Stimulated activated CD4-positive, alpha-beta T cell treated with anti-CD3 and anti-CD28 coated beads, Interleukin-12 subunit alpha, Interleukin-12 subunit beta, amount 100 ng/mL, for 4 hours (primary cell): ENCODE measurements at places on chromosomes 13 and 19.

DNA sequence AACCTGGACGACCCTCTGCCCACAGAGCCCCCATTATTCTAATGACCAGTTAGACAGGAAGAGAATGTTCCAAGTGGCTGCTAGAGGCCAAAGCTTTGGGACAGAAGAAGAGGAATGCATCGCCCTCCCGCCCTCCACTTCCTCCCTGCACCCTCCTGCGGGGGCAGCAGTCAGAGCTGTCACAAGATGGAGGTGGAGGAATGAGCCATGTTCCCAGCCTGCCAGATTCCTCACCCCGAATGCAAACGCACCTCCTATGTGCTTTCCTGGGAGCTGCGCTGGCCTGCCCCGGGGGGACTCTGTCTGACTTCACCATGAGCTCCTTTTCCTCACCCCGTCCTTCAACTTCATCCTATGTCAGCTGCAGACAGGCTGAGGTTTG lies 1.7 kb downstream of the YJEFN3 start:
- no peak for DNase-seq

DNA sequence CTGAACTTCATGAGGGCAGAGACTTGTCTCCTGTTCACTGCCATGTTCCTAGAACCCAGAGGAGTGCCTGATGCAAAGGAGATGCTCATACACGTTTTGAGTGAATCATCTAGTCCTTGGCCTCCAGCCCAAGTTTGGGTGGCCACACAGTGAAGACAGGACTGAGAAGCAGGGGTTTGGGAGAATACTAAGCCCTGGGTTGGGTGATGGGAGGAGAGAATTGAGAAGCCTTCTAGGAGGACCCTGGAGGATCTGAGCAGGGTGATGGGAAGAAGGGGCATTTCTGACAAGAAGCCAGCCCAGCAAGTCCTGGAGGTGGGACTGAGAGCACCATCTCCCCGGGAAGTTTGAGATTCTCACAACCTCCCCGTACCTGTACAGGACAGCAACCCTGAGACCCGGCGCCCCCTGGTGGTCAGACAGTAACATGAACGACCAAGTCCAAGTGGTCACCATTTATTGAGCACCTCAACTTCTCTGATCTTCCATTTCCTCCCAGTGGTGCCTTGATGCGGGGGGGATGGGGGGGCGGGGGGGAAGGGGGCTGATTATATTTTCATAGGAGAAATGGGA lies 11.0 kb downstream of the CTU1 start:
- DNase-seq = peak; percentile 72

GRCh38 chr19:41416194-41416674 lies 10.9 kb downstream of the B3GNT8 start:
- no peak for DNase-seq

- DNase-seq = no peak
Observed at GRCh38 chr19:55537741-55538111, 793 bp upstream of the SBK2 start.

DNA sequence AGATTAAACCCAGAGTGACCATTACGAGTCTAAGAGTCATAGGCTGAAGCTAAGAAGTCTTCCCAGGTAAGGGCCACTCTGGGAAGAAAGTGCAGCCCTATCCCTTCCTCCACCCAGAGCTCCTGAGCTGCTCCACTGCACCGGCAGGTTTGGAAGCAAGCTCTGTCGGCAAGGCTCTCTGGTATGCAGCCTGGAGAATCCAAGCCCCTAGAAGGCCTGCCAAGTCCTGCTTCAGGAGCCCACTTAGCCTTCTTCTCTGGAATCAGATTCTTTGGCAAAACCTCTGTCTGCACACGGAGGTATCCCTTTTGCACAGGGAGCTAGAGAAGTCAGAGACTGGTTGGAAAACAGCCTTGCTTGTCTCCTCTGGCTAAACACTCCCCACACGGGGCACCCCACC lies 58.5 kb downstream of the CEBPG start:
- DNase-seq = no peak

- no peak for DNase-seq
Observed at GRCh38 chr13:26558987-26559386, 1.5 kb downstream of the WASF3 start.

DNA sequence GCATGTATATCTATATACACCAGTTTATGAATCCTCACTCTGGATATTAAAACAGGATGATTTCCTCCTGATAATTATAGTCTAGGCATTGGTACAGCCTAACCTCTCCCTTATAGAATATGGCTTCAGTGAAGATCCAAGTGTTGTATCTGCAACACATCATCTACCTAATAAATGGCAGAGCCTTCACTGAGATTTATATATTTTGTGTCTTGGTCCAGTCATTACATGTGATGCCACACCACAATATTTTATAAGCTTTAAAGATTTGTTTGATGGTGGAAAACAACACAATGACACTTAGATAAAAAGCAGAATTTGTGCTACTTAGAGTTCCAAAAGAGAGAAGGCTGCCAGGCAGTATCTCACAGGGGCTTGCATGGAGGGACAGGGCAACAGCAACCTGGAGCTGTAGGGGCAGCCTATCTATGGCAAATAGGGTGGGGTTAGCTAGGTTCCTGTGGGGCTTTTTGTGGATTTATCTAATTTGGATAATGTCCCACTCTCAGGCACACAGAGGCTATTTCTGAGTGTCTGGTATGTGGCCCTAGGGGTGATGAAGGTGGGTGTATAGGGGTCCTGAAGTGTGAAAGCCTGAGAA lies 1736.7 kb upstream of the PRR20A start:
- no peak for DNase-seq

DNA sequence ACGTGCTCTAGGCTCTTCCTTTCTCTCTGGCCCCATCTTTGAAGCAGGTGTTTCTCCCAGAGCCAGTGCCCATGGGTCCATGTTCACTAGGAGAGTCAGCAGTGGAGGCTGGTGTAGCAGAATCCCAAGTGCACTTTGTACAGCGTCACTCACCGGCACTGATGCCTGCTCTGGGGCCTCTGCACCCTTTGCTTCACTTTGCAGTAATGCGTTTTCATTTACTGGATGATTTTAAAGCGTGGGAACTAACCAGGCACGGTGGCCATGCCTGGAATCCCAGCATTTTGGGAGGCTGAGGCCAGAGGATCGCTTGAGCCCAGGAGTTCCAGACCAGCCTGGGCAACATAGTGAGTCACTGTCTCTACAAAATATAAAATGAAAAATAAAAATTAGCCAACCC lies 30.7 kb downstream of the SLC25A42 start:
- no peak for DNase-seq

GRCh38 chr13:113622791-113623490 lies 35.1 kb downstream of the ATP4B start:
- no peak for DNase-seq

GRCh38 chr13:101655435-101655834 lies 203.0 kb downstream of the ITGBL1 start:
- no peak for DNase-seq

GRCh38 chr13:92896842-92897241 lies 329.8 kb upstream of the GPC6 start:
- DNase-seq = no peak

DNA sequence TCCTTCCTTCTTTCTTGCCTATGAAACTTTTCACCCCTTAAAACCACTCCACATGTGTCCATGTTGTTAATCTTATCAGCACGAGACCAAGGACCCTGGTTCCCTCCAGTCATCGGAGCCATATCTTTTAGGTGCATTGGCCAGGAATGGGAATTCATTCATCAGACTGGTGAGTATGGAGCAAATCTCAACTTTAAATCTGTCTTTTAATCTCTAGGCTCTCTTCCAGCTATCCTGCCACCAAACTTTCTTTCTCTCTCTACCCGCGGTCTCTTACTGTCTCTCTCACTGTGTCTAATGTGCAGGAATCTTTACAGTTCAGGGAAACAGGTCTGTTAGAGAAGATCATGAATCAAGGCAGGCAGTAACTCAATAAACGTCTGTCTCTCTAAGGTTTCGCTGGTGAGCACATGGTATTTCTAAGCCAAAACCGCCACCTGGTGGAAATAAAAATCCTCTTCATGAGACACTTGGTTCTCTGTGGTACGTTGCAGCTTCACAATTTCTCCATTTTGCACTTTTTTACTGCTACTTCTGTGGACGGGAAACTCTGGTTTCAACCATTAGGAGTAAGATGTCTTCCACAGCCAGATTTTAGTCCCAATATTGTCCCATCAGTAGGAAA lies 16.1 kb downstream of the LGALS16 start:
- DNase-seq = no peak

- no peak for DNase-seq
Observed at GRCh38 chr13:101915331-101915730, 462.9 kb downstream of the ITGBL1 start.

DNA sequence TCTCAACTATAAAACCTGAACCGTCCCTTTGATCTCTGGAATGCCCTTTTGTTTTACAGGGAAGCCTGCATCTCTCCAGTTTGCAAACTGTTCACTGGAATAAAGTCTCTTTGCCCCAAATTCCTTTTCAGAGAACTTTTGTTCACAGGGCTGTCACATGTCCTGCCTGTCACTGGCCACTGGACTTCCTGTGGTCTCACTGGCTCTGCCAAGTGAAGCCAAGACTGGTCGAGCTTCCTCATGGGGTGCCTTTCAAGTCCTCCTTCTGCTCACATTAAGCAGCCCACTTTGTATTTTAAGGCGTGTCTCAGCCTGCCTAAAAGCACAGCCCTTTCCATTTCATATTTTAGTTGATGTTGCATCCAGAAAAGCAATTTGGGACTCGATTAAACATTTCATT lies 215.7 kb downstream of the KATNAL1 start:
- DNase-seq = no peak

DNA sequence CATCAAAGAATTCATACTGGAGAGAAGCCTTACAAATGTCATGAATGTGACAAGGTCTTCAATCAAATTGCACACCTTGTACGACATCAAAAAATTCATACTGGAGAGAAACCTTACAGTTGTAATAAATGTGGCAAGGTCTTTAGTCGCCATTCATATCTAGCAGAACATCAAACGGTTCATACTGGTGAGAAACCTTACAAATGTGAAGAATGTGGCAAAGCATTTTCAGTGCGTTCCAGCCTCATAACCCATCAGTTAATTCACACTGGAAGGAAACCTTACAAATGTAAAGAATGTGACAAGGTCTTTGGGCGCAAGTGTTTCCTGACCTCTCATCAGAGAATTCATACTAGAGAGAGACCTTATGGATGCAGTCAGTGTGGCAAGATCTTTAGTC lies 13.2 kb upstream of the ZNF534 start:
- no peak for DNase-seq

DNA sequence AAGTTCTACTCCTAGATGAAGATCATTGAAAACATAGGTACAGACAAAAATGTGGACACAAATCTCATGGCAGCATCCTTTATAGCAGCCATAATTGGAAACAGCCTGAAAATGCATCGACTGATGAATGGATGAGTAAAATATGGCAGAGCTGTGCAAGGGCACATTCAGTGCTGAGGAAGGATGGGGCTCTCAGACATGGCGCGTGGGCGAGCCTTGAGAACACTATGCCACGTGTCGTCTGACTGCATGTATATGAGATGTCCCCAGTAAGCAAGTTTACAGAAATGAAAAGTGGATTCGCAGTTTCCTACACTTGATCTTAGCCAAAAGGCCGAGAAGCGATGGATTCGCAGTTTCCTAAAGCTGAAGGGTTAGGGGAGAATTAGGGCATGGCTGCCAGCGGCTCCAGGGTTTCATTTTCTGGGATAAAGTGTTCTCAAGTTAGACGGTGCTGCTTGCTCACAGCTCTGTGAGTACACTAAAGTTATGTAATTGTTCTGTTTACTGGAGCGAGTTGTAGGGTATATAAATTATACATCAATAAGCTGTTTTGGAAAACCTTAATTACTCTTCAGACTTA lies 78.0 kb downstream of the RAB20 start:
- DNase-seq = no peak

GRCh38 chr13:34278780-34279179 lies 460.8 kb downstream of the RFC3 start:
- DNase-seq = no peak

GRCh38 chr13:106561551-106562170 lies 6.3 kb downstream of the ARGLU1 start:
- DNase-seq = peak; percentile 27

- DNase-seq = no peak
Observed at GRCh38 chr13:38998739-38999138, 8.1 kb upstream of the STOML3 start.

- DNase-seq = no peak
Observed at GRCh38 chr19:8150998-8151766, 1.8 kb upstream of the FBN3 start.

DNA sequence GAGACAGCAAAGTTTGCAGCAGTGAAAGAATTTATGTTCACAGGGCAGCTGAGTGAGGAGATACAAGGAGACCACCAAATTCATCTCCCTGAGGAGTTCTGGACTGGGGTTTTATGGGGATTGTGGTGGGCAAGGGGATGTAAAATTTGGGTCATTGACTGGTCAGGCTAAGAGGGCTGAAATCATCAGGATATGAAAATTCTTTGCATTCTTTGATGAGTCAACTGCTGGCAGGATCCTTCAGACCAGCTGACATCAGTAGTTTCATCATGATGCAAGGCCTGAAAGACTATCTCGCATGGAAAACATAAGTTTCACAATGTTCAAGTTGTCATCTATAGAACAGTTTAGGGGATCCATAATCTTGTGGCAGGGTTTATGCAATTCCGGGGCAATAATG lies 869.5 kb upstream of the PCDH9 start:
- DNase-seq = no peak

GRCh38 chr13:44368062-44368591 lies 5.5 kb upstream of the SERP2 start:
- DNase-seq = no peak

DNA sequence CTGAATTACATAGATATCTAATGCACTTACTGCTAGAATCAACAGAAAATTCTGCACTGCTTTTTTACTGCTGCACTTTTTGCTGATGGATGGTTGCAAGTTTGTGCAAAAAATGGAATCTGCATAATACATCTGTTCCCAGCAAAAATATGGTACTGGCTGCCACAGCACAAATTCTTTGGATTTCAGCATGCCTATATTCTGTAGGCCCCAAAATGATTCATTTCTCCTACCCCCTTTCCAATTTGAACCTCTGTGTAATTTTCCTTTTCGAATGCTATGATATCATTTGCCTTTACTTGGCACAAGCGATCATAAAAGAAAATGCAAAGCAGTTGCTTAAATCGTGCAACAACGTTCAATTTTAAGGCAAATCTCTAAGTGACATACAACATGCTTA lies 524.2 kb upstream of the NBEA start:
- DNase-seq = no peak

DNA sequence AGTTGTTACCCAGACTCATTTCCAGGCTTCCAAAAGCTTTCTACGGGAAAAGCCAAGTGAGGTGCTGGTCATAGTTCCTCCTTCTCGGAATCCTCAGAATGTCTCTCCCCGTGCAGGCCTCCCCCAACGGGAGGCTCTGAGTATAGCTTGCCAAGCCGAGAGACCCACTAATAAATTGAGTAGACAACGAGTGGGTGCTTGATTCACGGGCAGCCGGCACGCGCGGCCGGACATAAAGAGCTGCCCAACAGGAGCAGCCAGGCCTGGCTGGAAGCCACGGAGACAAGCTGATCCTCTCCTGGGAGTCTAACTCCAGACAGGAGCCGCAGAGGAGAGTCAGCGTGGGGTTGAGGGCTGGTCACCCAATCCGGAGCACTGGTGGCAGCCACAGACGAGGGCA lies 43.4 kb upstream of the MEDAG start:
- no peak for DNase-seq
